ENCODE measurements at places on chromosomes 2 and 18.
A peak's percentile ranks its signal among the peaks of the same experiment; 100 is the strongest.

GRCh38 chr2:70509565-70509964 is 44.1 kb downstream of the TGFA start:
- DNase-seq, result no peak

DNA sequence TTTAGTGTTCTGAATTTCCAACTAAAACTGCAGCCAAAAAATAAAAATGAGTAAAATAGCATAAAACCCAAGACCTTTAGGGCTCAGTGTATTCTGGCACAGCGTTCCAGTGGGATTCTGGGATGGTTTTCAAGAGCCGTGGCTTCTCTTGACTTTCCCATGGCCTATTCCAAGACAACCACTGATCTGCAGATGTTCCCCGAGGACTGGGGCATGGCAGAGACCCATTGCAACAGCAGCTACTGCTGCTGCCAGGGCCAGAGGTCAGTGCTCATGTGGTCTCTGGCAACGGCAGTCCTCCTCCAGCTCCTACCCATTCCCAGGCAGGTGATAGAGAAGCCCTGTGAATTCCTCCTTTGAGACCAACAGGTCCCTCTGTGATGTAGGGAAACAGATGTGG is 26.8 kb downstream of the TNP1 start:
- no peak for DNase-seq

DNA sequence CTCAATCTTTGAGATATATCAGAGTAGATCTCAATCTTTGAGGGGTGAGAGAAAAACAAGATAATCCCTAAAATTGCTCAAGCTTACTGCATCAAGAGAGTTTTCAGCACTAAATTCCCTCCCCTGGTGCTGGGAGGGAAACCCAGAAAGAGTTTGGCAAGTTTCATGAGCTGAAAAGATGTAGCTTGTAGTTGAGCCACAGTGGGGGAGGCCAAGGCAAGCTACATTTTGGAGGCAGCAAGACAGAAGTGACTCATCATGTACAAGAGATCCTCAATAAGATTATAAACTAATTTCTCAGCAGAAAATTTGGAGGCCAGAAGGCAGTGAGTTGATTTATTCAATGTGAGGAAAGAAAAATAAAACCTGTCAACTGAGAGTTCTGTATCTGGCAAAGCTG is 308.2 kb downstream of the PIEZO2 start:
- DNase-seq, result no peak

- no peak for DNase-seq
These were observed 1108.1 kb upstream of the CHAC2 start for GRCh38 chr2:52659546-52659945.

DNA sequence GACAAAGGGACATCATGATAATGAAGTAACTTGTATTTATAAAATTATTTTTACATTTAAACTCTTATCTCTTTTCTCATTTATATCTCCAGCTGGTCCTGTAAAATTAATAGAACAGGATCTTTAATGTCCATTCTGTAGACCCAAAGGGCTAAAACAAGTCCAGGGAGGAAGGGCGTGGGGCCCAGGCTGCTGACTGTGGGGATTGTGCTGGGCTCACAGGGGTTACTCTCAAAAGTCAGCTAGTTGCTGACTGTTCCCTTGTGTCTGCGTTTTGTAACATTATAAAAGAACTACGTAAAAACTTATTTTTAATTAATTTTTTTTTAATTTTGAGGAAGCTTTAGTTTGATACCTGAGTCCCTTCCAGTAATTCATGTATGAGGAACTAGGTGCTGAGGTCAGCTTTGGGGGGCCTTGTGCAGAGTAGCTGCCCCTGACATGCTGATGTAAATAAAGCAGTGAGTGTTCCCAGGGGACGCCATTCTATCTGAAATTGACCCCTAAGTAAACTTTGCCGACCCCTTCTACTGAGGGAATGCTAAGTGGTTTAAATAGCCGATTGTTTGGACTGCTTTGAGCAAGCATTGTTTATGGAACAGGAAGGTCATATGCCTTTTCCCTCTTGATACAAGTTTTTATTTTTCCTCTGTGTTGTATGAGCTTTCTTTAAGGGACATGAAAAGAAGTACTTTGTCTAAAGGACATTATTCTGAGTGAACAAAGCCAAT is 56.4 kb downstream of the MERTK start:
- no peak for DNase-seq

- DNase-seq, result no peak
These were observed 1.1 kb downstream of the DOK1 start for GRCh38 chr2:74555610-74556103.

DNA sequence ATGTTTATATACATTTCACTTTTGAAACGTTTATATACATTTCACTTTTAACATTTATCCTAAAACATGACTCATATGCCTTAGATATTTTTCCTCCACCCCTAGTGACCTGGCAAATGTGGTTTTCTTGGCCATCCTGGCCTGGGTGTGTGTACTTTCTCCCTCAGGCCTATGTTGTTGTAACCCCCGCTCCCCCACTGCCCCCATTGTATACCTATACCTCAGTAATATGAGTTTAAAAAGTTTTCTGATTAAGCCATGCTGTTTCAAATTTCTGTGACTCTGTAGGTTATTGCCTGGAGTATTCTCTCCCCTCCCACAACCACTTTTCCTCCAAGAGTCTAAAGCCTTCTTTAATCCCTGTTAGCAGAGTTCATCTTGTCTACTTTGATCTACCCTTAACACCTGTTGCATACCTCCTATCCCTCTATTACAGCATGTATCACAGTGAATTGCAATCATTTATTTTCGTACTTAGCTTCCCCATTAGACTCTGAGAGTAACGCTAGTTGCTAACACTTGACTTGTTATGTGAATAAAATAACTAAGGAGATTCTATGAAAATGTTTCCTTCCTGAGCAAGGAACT is 67.9 kb downstream of the LCLAT1 start:
- DNase-seq, result no peak

DNA sequence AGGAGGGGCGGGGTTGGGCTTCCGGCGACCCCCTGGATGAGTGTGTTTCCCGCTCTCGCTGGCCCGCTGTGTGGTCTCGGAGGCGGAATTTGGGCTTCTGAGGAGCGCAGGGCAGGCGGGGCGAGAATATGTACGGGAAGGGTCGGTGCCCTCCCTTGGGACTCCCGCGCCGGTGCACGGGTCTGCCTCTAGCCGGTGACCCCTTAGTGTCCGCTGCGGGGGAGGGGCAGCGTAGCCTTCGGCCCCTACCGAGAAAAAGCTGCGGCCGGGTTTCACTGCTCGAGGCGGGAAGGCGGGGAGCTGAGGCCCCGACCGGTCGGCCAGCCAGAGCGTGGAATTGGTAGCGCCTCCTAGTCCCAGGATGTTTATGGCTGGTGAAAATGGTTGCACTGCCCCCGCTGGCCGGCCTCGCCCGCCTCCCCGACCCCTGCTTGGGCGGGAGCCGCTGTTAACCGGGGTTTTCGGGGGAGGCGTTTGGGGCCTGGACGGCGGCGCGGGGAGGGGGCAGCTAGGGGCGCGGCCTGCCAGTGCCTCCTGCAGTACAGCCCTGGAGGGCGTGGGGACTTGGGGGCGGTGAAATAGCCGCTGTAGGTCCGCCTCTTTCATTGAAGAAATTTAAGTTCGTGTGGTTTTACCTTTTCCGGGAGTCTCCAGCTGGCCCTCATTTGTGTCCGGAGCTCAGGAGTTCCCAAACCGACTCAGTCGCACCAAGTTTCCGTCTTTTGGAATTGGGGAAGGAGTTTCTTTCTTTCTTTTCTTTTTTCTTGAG is at the start of gene UGP2:
Gene UGP2, plus strand, starts transcription at position 643 of the 769 bp plus-strand sequence. CDS start 290 bp downstream, outside the sequence.
- DNase-seq, result peak; percentile 75
